ENCODE measurements at places on chromosomes 6 and 20.

- no peak for DNase-seq
Measured at GRCh38 chr6:103858003-103858402, 1001.7 kb downstream of the HACE1 start.

DNA sequence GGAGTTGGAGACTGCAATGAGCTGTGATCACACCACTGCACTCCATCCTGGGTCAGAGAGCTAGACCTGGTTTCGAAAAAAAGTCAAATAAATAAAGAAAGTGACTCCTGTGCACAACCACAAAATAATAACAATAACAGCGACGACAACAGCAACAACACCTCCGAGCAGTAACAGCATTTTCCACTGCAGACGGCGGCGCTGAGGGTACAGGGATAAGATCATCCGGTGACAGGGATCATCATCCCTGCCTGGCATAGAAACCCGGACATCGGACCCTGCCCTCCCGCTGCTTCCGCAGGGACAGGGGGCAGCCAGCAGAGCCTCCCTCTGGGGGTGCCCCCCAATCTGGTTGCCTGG lies 11.5 kb downstream of the SRXN1 start:
- no peak for DNase-seq

DNA sequence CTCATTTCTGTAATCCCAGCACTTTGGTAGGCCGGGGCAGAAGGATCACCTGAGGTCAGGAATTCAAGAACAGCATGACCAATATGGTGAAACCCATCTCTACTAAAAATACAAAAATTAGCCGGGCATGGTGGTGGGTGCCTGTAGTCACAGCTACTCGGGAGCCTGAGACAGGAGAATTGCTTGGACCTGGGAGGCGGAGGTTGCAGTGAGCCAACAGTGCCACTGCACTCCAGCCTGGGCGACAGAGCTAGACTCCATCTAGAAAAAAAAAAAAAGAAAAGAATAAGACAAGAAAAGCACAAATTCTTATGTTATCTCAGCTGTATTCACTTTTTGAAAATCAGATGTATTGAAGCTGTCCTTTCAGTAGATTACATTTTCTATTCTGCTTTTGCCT lies 289.4 kb downstream of the GRIK2 start:
- no peak for DNase-seq

DNA sequence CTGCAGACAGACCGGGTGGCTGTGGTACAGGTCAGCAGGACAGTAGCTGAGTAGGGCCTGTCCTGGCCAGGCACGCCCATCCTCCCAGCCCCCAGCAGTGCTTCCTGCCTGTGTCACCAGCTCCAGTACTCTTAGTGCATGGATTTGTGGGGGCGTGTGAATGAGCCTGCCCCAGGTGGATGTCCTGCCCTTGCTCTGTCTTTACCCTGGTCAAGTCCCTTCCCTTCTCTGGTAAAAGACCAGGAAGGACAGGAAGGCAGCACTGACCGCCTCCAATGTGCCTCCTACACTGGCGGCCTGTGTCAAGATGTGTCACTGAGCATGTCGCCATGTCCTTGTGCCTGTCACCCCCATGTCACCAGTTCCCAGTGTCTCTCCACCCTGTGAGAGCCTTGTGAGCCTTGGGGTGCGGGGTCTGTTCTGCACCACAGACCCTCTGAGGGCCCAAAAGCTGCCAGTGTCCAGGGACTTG lies 11.9 kb downstream of the TEAD3 start:
- no peak for DNase-seq

GRCh38 chr6:106591111-106591825 lies 38.0 kb downstream of the RTN4IP1 start:
- DNase-seq, result peak; percentile 54

DNA sequence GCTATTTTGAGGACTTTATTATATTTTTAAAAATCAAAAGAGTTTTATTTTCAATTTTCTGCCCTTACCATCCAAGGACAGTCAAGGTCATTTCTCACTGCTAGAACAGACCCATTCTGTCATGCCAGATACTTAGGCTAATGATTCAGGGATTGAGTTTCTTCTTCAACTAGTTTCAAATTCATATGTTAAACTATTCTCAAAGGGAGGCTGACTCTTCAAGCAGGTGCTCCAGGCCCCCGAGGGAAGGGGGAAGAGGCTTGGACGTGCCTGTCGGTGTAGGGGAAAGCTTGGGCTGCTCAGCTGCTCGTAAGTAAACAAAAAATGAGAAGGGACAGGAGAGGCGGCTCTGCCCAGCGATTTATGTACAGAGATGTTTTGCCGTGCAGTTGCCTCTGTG lies 69.4 kb upstream of the MYLIP start:
- DNase-seq, result no peak
